ENCODE measurements at places on chromosomes 2 and 18.

DNA sequence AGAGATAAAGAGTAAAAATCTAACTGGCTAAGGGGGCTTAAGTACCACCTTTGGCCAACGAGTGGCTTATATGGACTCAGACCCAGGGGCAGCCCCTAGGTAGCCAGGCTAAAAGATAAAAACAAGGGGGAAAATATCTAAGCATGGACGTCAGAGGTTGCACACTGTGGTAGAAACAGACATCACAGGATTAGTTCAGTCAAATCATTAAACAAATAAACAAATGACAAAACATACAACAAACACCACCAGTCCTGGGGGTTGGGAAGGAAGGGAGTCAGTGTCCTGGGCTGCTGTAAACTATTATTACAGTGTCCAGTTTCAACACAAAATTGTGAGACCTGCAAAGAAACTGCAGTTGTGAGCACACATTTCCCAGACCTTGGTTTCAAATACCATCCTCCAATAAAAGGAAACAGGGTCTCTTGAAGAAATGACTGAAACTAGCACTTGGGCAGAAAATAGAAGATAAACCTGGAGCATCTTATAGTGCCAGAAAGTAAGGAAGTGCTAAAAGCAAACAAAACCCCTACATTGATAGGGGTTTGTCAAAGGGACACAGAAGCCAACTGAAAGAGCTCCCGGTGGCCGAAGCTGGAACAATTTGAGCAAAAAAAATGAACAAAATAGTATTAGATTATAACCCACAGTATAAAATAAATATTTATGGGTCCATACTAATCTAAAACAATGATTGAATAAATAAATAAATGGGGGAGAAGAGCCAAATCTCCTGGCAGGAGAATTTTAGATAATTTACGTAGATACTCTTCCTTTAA, 154.8 kb upstream of the KLF7 start:
- no peak for DNase-seq

DNA sequence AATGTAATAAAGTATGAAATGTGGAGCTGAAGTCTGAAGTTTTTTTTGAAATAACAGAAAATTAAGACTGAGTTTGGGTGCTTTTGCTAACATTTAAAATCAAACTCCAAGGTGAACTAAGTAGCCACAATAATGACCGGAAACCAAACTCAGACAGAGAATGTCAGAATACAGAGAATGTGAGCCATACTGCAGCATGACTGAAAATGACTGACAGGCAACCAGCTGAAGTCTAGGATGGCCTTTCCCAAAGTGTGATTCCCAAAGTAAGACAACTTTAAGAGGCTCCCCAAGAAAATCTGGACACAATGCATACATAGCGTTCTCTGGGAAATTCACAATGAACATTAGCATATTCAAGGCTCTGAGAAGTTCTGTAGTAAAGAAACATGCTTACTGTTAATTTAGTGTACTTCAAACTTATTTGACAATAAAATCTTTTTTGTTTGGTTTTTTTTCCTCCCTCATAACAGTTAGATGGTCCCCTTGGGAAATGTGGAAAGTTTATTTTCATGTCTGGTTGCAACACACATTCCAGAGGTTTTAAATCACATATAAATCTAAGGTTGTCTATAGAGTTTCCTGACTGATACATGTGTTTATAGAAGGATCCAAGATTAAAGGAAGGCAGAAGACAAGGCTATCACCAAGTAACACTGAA, 28.6 kb downstream of the PLA2R1 start:
- no peak for DNase-seq

DNA sequence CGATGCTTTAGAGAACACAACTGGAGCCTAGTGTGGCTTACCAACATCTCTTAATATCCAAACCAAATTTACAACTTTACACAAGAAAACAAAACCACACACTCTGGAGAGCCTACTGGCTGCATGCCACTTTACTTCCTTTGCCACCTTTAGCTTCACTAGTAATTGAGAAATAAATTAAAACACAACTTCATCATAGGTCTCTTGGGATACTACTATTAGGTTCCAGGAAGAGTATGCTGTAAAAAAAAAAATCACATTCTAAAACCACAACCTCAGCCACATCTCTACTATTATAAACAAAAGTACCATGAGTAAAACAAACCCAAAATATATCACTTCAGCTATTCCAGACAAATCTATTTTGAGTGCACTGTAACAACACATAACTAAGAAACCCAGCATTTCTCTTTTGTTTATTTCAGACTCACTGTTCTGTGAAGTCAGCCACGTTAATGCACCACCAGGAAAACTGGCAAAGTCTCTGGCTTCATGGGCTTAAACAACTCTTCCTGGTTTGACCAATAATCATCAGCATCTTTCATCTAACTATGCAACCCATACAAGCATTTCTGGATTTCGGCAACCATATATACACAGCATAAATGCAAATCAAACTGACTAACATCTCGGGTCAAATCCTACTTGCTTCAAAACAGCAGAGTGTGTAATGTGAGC, 59.1 kb downstream of the REV1 start:
- no peak for DNase-seq

GRCh38 chr2:128874608-128875007, 555.9 kb upstream of the HS6ST1 start:
- no peak for DNase-seq

DNA sequence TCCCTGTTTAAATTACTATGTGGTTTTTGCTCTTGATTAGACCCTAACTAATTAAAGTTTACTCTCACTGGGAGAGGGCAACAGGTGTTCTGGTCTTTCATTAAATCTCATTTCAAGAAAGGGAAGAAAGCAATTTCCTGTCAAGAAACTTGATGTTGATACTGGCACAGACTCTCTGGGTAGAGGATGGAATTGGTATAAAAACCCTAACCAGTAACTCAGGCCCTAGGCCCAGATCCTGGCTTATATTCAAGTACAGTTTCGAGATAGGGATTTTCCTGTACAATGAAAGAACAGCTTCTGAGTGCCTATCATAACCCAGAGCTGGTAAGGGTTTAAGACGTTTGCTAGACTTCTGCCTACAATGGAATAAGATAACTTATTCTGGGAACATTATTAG, 61.6 kb upstream of the ACYP2 start:
- DNase-seq, result no peak

DNA sequence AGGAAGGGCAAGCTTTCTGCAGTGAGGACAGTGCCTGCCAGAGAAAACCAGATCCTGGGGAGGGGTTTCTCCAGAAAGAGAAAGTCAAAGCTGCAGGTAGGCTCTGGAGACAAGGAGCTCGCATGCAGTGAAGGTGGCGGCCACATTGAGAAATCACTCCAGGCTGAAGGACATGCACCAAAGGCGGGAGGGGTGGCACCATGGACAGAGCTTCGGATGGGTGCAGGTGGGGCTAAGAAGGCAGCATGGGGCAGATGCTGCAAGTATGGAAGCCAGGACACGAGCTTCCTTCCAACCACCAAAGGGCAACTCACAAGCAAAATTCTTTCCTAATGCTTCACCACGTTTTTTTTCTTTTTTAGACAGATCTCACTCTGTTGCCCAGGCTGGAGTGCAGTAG, 104.4 kb upstream of the SLC35G4 start:
- DNase-seq, result no peak

Data from suprapubic skin (tissue), 4 donors.